ENCODE measurements at places on chromosomes 5 and 9.

DNA sequence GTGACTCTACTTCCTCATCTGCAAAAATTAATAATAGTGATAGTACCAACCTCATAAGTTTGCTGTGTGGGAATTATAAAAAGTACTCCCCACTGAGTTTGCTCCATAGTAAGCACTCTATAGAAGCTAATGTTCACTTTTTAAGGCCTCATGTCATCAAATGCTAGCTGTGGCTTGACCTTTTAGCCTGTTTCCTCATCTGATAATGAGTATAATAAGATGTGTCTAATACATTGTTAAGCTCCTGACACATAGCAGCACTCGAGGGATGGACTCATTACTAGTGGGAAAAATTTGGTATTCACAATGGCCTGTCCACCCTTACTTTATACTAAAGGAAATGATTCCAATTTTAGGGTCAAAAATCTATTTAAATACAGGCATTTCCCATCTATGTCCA is 26.1 kb upstream of the CAST start:
- no peak for DNase-seq

GRCh38 chr5:116488356-116489041 is 86.1 kb downstream of the SEMA6A start:
- DNase-seq = no peak

DNA sequence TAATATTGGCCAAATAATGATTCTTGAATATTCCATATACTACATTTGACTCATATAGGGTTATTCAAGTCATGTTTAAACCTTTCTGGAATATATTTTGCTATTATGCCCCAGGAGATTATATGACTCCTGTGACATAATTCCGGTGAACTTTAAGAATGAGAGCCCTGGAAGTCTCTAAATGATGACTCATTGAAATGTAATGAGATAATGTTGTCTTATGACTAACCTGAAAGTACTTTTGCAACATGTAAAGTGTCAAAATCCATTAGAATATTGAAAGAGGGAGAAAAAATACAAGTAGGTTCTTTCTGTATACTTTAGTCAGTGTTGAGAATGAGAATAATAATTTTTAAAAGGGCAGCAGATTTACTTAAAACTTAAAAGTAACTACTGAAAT is 830.4 kb downstream of the MAT2B start:
- no peak for DNase-seq

- DNase-seq = no peak
These were observed 63.2 kb downstream of the PCA3 start for GRCh38 chr9:76827296-76828080.

DNA sequence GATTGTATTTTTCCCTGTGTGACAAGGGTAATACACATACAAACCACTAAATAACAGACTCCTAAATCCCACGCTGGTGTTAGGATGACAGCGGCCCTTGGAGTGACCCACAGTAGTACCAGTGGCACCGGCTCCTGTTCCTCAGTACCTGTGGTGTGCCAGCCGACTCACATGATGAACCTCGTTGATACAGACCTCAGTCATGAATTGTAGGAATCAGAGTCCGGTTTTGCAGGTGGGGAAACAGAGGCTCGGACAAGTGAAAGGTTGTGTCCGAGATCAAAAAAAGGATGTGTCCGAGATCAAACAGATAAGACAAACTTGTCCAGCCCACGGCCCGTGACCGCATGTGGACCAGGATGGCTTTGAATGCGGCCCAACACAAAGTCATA is 78.0 kb downstream of the AMBP start:
- no peak for DNase-seq

- no peak for DNase-seq
These were observed 104.2 kb downstream of the MEF2C start for GRCh38 chr5:88778736-88779135.

DNA sequence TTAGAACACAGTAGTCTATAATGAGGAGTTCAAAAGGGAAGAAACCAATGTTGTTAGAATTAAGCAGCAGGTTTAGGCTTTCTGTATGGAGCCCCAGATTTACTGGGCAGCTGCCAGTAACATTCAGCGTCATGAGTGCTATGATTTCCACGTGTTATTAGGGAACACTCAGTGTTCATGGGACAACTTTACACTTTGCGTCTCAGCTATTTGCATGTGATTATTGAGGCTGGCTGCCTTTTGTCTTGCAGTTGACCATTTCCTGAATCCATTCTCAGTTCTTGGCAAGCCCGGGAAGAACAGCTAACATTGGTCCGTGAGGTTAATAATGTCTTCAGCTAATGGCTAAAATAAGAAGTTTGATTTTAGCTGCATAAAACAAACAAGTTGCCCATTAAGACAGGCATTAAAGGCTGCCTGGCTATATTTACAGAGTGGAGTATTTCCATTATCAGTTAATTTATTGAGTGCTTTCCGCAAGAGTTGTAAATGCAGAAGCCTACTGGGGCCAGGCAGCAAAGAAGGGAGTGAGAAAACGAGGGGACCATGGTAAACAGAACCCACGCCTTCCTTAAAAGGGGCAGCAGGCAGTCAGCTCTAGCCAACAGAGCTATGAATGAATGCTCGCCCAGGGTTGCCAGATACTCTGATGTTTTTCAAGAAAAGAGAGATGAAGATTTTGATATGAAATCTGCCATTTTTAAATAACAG is 120.9 kb downstream of the PIP5K1B start:
- no peak for DNase-seq

- no peak for DNase-seq
These were observed 13.4 kb downstream of the SLIT3 start for GRCh38 chr5:169287529-169287928.

All from NCI-H82 (cell line).